NK-92 treated with Interleukin-12 subunit alpha and Interleukin-12 subunit beta, amount 100 ng/mL, for 24 hours (cell line): ENCODE measurements at places on chromosomes 3 and 15.

DNA sequence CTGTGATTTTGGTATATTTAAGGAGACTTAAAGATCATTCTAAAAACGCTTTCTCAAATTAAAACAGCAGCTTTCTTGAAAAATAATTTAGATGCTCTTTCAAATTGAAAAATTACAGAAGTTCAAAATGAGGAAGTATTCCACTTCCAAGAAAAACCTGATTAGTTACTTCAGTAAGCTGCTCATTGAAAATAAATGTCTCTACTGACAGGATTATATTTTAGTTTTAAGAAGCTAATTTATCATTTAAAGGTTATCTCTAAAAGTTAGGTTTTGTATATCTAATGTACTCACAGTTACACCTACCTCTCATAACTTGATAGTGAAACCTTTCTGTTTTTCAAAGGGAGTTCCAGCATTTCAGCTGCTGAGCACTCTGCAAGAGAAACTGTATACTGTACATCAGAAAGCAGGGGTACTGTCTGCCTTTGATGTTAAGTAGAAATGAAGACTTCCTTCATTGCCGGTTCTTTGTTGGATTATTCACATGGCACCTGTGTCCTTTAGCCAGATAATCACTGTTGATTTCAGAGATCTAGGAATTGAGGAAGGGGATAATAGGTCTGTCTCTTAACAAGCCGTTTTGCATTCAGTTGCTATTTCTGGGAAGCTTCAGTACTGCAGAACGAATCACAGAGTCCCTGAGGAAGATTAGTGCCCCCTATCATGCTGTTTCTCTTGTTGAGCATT lies 161.6 kb downstream of the TCF12 start:
- DNase-seq: no peak

DNA sequence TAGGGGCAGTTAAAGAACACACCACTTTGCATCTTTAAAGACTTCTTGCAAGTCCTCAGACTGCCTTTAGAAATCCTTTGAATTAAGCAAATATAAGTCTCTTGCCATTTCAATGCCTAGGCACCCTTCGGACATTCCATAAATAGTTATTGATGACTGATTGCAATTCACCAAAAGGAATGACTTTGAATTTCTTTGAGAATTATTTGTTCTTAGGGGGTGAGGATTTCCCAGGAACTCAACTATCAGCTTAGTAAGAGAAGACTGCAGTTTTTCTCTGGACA lies 495 bp upstream of the MYEF2 start:
- no peak for DNase-seq

DNA sequence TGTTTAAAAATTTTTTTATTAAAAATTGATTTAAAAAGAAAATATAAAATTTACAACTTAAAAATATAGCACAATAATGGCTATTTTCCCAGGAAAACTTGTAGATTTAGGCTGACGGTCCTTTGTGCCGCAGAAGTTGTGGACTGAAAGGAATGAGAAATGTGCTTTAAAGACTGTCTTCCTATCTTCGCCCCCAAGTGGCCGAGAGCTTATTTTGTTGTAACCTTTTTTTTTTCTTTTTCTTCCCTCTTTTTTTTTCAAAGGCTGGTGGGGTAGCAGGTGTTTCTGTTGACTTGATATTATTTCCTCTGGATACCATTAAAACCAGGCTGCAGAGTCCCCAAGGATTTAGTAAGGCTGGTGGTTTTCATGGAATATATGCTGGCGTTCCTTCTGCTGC lies 15.5 kb downstream of the SLC25A26 start:
- DNase-seq: no peak

DNA sequence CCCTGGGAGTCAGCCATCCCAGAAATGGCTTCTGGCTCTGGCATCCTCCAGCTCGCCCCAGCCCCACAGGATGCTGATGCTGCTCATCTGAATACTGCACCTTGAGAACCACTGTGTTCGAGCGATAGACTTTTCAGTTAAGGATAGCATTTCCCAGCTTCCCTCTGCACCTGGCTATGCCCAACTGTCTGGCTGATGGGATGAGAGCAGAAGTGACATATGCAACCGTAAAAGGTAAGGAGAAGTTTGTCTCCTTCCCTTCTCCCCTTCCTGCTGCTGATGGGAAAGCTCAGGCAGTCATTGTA lies 9.7 kb upstream of the HHATL start:
- DNase-seq: no peak

GRCh38 chr3:172305552-172305951 lies 142.7 kb downstream of the GHSR start:
- no peak for DNase-seq

DNA sequence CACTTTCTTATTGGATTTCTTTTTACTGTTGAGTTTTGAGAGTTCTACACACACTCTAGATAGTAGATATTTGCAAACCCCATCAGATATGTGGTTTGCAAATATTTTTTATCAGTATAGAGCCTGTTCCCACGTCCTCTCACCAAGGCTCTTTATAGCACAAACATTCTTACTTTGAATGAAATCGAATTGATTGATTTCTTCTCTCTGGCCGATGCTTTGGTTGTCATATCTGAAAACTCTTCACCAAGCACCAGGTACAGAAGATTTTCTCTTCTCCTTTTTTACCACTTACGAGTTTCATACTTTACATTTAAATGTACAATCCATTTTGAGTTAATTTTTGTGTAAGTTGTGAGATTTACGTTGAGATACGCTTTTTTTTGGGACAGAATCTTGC lies 163.4 kb downstream of the PTPRG start:
- DNase-seq: no peak

- DNase-seq: no peak
Measured at GRCh38 chr15:47409600-47409999, 307.7 kb upstream of the SEMA6D start.

DNA sequence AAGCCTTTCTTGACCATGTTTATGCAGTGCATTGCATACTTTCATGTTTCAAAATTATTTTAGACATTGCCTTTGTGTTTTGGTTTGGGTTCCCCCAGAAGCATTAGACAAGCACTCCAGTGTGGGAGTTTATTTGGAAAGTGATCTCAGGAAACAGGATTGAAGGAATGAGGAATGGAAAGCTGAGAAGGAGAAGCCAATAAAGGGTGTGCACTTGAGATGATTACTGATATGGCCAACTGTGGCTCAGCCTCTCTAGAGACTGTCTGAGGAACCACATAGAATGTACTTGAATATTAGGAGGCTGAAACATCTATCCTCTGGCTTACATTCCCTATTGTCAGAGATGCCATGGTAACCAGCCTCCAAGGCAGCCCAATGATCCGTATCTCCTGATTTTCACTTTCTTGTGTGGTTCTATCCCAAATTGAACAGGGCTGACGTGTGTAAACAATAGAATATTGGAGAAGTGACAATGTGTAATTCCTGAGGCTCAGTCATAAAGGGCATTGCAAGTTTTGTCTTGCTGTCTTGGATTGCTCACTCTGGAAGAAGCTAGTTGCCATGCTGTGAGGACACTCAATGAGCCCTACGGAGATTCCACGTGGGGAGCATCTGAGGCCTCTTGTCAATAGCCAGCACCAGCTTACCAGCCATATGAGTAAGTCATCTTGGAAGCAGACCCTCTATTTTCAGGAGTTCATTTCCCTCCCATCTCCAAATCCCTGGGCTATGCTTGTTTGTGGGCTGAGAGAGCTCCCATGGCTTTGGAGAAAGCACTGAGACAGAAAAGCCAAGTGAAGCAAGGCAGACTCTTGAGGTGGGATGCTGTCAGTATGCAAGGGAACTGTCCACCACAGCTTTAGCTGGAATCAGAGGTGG lies 84.7 kb downstream of the SCN11A start:
- DNase-seq: no peak

DNA sequence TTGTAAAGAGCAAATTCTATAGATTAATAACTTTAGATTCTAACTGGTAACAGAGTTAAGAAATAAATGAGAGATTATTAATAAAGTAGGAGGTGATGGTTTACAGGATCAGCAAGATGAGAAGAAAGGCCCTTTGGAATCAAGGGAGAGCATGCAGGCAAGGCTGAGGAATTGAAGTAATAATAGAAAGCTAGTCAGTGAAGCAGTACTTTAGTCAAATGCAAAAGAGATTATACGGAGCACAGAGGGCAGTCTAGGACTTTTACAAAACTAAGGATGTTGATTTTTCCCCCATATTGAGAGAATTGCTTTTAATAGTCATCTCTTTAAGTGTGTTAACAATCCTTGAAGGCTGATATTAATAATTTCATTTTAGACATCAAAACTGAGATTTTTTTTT lies 146.4 kb downstream of the ROBO2 start:
- no peak for DNase-seq

DNA sequence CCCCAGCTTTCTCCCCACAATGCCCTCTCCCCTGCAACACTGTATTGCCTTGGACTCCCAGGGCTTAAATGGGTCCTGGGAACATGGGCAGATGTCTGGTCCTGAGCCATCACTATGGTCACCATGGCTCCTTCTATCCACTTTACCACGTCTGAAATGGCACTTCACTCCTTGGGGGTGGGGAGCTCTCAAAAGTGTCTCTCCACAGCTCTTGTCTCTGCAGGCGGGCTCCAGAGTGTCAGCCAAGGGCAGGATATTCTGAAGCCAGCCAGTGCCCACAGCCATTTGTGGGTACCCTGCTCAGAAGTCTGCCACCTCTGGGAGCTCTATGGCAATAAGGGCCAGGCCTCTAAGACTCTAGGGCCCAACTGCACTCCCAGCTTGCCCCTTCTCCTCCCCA lies 163.9 kb downstream of the PPM1L start:
- no peak for DNase-seq

GRCh38 chr15:82649226-82649999 lies 2.2 kb upstream of the CPEB1 start:
- DNase-seq: no peak

DNA sequence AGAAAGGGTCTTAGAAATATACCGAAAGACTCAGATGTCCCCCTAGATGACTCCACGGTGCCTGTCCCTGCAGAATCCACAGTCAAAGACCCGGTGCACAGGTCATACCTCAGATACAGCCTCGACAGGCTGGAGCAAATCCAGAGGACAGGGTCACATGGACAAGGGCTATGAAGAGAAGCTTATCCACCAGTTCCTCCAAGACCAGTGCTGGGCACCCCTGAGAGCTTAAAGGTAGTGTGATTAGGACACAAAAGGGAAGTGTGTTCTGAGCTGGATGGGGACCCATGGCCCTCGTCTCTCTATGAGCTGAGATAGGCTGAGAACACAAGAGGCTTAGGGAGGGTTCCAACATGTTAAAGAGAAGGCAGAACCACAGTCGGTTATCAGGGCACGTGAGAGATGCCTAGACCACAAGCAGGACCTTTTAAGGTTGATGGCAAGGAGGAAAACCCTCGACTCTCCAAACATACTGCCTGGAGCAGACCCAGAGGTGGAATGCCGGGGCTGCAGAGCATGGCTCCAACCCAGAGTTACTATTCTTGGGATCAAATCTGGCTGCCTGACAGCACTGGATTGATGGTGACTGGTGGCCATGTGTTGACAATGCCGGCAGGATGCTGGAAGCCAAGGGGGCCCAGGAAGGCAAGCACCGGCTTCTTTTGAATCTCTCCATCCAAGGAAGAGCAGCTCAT lies 46.9 kb downstream of the ADCY5 start:
- DNase-seq: no peak

DNA sequence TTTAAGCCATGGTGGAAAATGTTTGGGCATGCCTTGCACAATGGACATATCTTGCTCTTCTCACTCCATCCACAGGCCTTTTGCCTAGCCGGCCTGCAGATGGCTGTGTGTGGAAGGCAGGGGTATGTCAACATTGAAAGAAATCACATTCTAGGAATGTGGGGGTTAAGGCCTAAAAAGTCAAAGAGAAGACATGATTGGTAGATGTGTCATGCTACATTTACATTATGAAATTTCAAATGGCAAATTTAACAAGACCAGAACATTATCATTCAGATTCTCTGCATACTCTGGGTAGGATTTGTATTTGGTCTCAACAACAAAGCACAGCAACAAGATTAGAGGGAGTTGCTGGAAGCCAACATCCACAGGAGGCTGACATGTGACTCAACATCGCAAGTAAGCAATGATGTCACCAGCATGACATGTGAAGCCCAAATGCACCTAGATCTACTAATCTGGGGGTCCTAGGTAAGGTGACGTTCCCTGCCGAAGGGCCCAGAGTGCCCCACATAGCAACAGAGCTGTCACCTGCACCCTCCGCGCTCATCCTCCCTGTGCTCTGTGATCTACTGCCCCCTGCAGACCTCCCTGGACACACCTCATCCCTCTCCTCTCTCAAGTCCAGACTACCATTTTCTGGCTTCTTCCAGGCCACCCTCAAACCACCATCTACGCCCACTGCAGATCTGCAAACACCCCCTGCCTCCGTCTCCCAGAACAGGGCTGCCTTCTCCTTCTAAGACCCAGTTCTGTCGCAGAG lies 39.4 kb downstream of the CLDN18 start:
- no peak for DNase-seq

DNA sequence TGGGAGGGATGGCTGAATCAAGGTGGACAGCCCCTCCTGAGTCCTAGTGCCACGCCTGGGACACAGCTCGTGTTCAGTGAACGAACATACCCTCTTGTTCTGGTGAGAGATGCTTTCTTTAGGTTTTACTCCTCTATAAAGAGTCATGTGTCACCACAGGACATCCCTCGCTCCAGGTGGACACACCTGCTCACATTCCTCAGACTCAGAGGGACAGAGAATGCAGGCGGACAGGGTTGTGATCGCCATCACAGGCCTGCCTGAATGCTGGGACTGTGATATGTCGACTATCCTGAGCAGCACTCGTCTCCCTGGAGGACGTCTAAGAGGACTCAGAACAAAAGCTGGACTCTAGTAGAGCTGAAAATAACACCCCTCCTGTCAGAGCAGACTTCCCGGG lies 96.4 kb upstream of the SNRPA1 start:
- no peak for DNase-seq
